ENCODE measurements at places on chromosomes 2 and 18. TPM values are rescaled to one million over a fixed set of nuclear protein-coding genes. Genes with fewer than 3 reads are reported as not detected.
A peak's percentile ranks its signal among the peaks of the same experiment; 100 is the strongest.

DNA sequence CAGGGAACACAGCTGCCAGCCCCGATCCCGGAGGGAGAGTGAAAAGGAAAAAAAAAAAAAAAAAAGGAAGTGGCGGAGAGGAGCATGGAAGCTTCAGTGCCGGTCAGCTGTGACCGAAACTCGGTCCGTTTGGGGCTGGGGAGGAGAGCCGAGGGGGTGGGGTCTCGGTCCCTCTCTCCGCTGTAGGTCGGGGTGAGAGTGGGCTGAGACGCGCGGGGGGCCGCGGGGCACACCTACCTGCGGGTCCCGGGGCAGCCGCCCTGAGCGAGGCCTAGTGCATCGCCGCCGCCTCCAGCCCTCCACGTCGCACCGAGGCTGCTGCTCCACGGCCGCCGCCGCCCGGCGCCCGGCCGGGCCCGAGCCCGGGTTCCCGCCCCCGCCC is 536 bp downstream of the VPS54 start:
- peak; percentile 75 for DNase-seq

GRCh38 chr2:236604575-236605344 is 35.1 kb downstream of the ACKR3 start:
- no peak for DNase-seq

DNA sequence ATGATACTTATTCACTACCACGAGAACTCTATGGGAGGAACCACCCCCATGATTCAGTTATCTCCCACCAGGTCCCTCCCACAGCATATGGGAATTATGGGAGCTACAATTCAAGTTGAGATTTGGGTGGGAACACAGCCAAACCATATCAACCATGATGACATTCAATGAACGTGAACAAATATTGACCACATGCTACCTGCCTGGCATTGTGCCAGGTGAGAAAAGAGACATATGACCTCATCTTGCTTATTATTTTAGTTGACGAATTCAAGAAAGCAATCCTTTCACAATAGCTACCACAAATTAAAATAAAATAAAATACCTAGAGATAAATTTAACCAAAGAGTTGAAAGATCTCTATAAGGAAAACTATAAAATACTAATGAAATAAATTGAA is 286.5 kb upstream of the CRIM1 start:
- no peak for DNase-seq

The CRYGC gene
- total RNA-seq, result not detected

DNA sequence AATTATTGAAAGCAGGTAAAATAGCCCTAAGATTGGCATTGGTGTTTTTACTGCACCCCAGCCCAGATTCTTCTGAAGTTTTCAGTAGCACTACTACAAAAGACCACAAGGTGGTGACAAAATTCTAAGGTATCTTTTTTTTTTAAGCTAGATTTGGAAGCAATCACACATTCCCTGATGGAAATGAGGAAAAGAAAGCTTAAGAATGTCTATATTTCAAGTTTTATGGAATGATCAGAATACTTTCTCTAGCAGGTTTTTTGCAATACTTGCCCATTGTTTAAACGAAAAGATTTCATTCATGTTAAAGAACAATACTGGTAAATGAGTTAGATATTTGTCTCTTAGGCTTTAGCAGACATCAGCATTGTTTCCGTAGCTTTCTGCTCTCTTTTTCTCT is 32.1 kb upstream of the ZNF638 start:
- DNase-seq, result no peak

- no peak for DNase-seq
Observed at GRCh38 chr18:41617647-41618046, 337.4 kb upstream of the PIK3C3 start.

The ABHD1 gene
- 0.31 TPM for total RNA-seq

The HOXD8 gene
- total RNA-seq, result not detected

The TAF4B gene
- total RNA-seq, result 4.7 TPM

DNA sequence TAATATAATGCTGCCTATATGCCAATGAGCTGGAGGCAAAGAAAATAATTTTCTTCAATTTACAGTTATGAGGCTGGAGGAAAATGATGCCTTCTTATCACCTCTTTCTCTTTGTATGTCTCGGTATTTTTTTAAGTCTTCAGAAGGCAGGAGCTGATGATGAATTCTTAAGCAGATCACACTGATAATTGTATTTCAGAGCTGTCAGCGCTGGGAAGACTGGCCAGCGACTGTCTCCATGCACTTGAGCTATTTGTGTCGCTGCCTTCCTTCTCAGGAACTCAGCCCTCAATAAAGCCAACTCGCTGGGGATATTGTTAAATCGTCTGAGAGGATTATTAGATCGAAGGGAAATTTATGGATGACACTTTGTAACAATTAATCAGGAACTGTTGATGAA is 40.3 kb downstream of the PTGR3 start:
- no peak for DNase-seq

The LOXHD1 gene
- 0.16 TPM for total RNA-seq

The RNF144A gene
- total RNA-seq, result 41.5 TPM

The ZSWIM2 gene
- total RNA-seq, result 1.2 TPM

- DNase-seq, result no peak
Observed at GRCh38 chr18:35348001-35348400, 3.8 kb upstream of the ZNF24 start.

DNA sequence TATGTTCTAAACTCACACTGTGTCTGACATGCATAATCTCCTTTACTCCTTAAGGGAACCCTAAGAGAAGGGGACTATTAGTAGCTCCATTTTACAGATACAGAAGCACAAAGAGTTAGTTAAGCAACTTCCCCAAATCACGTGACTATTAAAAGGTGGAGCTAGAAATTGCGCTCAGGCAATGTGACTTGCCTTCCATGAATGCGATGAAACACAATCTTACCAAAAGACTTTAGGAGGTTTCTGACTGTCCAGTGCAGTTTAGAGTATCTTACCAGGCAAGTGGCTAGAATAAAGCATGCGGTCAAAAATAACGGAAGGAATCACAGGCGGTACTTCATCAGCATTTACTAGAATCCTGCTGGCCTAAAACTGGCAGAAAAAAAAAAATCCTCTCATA is 70.4 kb downstream of the ZNF521 start:
- no peak for DNase-seq

The DHRS9 gene
- total RNA-seq, result 0.94 TPM

The SERPINB7 gene
- total RNA-seq, result not detected

DNA sequence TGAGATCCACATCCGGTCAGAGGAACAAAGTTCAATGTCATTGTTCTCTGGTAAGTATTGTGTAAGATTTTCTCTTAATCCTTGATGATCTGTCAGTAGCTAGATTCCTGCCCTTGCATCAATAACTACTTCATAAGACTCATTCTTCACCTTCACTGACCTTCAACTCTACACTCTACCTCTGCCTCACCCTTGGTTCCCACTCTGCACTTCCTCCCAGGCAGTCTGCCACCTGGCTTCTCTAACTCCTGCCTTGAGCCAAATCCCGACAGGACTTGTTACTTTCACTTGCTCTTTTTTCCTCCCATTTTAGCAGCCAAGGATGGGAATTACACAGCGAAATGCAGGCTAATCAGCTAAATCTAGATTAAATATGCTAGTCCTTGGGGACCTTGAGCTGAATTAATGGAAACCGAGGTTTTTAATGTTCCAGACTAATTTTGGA is 190.7 kb downstream of the DLGAP1 start:
- DNase-seq, result no peak

The RGPD3 gene
- total RNA-seq, result 0.94 TPM

The ERMN gene
- total RNA-seq, result 0.47 TPM

- DNase-seq, result no peak
Observed at GRCh38 chr2:54801352-54801751, 77.9 kb downstream of the EML6 start.

The SKOR2 gene
- not detected for total RNA-seq

DNA sequence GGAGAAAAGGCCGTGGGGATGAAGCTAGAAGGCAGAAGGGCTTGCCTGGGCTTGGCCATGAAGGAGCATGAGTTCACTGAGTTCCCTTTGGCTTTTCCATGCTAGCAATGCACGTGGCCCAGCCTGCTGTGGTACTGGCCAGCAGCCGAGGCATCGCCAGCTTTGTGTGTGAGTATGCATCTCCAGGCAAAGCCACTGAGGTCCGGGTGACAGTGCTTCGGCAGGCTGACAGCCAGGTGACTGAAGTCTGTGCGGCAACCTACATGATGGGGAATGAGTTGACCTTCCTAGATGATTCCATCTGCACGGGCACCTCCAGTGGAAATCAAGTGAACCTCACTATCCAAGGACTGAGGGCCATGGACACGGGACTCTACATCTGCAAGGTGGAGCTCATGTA is 2.9 kb downstream of the CTLA4 start:
- no peak for DNase-seq

DNA sequence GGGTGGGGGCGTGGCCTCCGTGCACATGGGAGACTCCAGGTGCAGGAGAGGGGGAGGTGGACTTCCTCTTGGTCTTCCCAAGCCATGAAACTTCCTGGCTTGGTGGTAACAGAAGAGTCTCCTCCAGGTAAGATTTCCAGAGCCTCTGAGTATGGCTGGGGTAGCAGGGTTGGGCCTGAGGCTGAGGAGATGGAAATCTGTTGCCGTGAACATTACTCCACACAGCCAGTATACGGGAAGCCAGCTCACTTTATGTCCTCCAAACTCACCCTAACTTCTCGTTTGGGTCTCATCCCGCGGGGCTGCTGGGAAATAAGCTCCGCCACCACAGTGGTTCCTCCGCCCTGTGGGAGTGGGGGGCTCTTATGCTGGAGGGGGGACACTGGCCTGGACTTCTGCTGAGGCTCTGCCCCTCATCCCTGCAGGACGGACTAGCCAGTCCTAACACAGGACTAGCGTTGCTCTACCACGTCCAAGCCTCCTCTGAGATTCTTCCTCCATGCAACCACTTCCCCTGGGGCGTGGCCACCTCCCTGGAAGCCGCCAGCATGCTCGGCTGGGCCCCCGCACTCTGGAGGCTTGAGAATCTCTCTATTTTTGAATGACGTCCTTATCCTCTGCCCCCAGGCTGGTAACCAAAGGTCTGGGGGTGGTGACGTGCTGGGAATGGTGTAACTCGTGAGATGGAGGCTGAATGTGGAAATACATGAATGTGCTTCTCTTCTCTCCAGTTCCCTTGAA is 777 bp upstream of the RAB17 start:
- DNase-seq, result no peak

GRCh38 chr2:15485949-15486348 is 75.2 kb downstream of the NBAS start:
- no peak for DNase-seq

GRCh38 chr2:12325806-12326205 is 390.9 kb upstream of the TRIB2 start:
- DNase-seq, result no peak

The TMEM200C gene
- 16.4 TPM for total RNA-seq

GRCh38 chr2:190763901-190764514 is 115.1 kb downstream of the NAB1 start:
- DNase-seq, result no peak

DNA sequence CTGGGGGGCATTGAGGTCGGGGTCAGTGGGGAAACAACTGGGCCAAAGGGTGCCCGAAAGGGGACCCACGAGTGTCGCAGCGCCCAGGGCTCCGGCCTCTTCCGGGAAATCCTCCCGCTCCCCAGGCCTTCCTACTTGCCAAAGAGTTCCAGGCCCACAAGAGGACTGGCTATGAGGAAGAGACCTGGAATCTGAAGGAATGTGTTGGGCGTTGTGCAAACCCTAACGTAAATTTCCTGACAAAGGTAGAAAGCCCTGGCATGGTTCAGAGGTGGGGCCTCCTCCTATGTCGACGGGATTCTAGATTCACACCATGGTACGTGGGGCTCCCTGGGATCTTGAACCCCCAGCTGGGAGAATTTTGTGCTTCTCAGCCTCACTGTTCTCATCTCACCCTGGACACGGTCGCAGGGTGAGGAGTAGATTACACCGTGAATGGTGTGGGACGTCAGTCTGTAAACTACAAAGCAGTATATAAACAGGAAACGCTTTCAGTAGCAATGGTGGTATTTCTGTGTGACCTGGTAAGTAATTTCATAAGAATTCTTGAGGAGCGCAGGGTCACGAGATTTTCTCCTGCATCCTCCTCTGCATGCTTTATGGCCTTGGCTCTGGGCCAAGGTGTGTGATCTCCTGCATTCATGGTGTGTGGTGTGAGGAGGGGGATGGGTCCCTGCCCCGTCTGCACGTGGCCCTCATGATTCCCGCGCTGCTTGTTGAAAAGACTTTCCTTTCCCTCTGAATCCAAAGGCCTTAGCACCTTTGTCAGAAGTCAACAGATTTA is 868 bp downstream of the HSBP1L1 start:
- DNase-seq, result no peak

The GCKR gene
- total RNA-seq, result 0.16 TPM

The HOXD10 gene
- total RNA-seq, result not detected

GRCh38 chr2:75047992-75048625 is 89.7 kb downstream of the POLE4 start:
- DNase-seq, result no peak

The RNF152 gene
- 97.9 TPM for total RNA-seq

GRCh38 chr2:176096243-176096985 is 3.2 kb upstream of the HOXD12 start:
- no peak for DNase-seq

GRCh38 chr2:9739531-9739964 is 103.7 kb upstream of the TAF1B start:
- DNase-seq, result no peak

The ATF2 gene
- 158 TPM for total RNA-seq

GRCh38 chr2:180169474-180169873 is 162.4 kb upstream of the CWC22 start:
- DNase-seq, result no peak

The RAX gene
- not detected for total RNA-seq

The HMSD gene
- 0.16 TPM for total RNA-seq

DNA sequence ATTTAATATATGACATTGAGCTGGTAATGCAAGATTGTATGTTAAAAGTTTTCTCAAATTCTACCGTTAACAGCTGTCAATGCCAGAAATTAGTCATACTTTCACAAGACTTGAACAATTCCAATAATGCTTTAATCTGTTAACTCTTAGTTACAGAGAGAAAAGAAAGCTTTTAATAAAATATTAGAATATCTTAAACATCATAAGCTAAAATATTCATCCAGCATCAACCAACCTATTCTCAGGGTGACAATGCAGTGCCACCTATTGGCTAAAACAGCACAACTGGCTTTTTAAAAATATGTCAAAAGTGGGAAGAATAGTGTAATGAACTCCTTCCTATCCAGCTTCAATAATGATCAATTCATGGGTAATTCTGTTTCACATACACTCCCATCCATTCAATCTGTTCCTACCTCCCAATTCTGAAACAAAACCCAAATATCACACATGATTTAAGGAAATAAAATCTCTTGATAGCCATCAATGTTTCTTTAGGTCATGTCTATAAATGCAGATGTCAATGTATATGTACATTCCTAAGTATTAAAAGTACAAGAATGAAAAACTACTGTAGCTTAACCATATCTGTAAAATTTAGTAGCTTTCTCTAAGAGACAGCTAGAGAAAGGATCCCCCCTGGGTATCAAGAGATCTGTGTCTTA is 79.8 kb upstream of the CCDC141 start:
- no peak for DNase-seq

The LOXL3 gene
- 16.1 TPM for total RNA-seq
